ENCODE measurements at places on chromosomes 11 and 22. TPM values are rescaled to one million over a fixed set of nuclear protein-coding genes. Genes with fewer than 3 reads are reported as not detected.

- no peaks in the 10 kb centered on the region for H3K27me3 ChIP-seq
- DNase-seq: no peak
- no peak overlapping the region for H3K27ac ChIP-seq
- no peaks in the 10 kb centered on the region for H3K36me3 ChIP-seq
Observed at GRCh38 chr11:30619767-30620166, 33.6 kb upstream of the MPPED2 start.

GRCh38 chr11:117872420-117872961 is 4.0 kb downstream of the FXYD6 start:
- DNase-seq: peak; percentile 91
- H3K4me3 ChIP-seq: no peak overlapping the region
- H3K27ac ChIP-seq: peak overlapping the region; percentile 44
- no peaks in the 10 kb centered on the region for H3K36me3 ChIP-seq
- H3K4me1 ChIP-seq: peaks cover 72% of the 10 kb centered on the region
- H3K27me3 ChIP-seq: peaks cover 5% of the 10 kb centered on the region

DNA sequence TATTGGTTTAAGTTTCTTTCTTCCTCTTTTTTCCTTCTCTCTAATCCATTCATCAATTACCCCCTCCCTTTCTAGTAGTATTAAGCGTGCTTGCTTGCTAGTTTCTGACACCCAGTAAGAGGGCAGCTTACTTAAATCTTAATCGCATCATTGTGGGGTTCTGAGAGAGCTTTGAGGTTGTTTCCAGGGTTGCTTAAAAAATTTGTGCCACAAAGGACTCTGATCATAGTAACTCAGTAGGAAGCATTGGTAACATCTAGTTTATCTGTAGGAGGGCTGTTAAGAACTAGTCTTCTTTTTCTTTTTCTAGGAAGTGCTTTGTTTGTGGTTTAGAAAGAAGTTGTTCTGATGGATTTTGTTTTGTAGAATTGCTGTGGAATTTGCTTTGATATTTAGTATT is 45.3 kb downstream of the TMEM135 start:
- H3K4me3 ChIP-seq: no peak overlapping the region
- no peaks in the 10 kb centered on the region for H3K4me1 ChIP-seq
- H3K27me3 ChIP-seq: no peaks in the 10 kb centered on the region
- DNase-seq: no peak
- no peaks in the 10 kb centered on the region for H3K36me3 ChIP-seq

- no peak overlapping the region for H3K27ac ChIP-seq
- peaks cover 10% of the 10 kb centered on the region for H3K4me1 ChIP-seq
- H3K4me3 ChIP-seq: no peak overlapping the region
- DNase-seq: no peak
- H3K27me3 ChIP-seq: no peaks in the 10 kb centered on the region
Observed at GRCh38 chr22:18148293-18148965, 1.5 kb upstream of the USP18 start.

- peaks cover 54% of the 10 kb centered on the region for H3K4me1 ChIP-seq
- DNase-seq: no peak
- no peaks in the 10 kb centered on the region for H3K27me3 ChIP-seq
- H3K36me3 ChIP-seq: no peaks in the 10 kb centered on the region
- H3K4me3 ChIP-seq: peak overlapping the region; percentile 50
Observed at GRCh38 chr22:50267591-50268390, 2.4 kb downstream of the MAPK11 start.

DNAJB7 gene
- total RNA-seq: not detected

OR8A1 gene
- total RNA-seq: not detected
